Thyroid gland (tissue), 4 donors: ENCODE measurements at places on chromosomes 4 and X. TPM values are rescaled to one million over a fixed set of nuclear protein-coding genes. Genes with fewer than 3 reads are reported as not detected.
A peak's percentile ranks its signal among the peaks of the same experiment; 100 is the strongest.

GRCh38 chr4:16140879-16141249 is 57.0 kb upstream of the PROM1 start:
- H3K27me3 ChIP-seq, result no peaks in the 10 kb centered on the region
- H3K27ac ChIP-seq, result peak overlapping the region; percentile 97

- peaks cover 3% of the 10 kb centered on the region for H3K4me1 ChIP-seq
- H3K27me3 ChIP-seq, result no peaks in the 10 kb centered on the region
- peaks cover 58% of the 10 kb centered on the region for H3K36me3 ChIP-seq
- no peak overlapping the region for H3K4me3 ChIP-seq
Measured at GRCh38 chr4:102610476-102610875, 109.3 kb downstream of the NFKB1 start.

DNA sequence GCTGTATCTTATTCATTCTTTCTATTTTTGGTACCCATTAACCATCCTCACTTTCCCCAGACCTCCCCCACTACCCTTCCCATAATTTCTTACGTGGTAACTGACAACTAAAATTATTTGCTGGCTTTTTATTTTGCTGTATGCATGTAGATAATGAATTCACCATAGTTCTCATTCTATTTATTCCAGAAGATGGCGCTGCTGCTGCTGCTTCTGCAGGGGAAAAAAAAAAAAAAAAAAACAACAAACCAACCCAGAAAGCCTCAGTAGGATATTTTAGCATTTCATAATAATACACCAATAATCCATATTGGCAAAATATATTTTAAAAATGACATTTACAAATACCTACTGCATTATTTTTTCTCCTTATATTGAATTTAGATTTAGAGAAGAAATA is 416.6 kb upstream of the MAGEB18 start:
- no peak overlapping the region for H3K4me3 ChIP-seq
- H3K4me1 ChIP-seq, result no peaks in the 10 kb centered on the region
- no peaks in the 10 kb centered on the region for H3K27me3 ChIP-seq
- H3K27ac ChIP-seq, result no peak overlapping the region
- DNase-seq, result no peak

Gene ARAP2
- total RNA-seq, result 244 TPM
